ENCODE measurements at places on chromosomes 7 and 10.

DNA sequence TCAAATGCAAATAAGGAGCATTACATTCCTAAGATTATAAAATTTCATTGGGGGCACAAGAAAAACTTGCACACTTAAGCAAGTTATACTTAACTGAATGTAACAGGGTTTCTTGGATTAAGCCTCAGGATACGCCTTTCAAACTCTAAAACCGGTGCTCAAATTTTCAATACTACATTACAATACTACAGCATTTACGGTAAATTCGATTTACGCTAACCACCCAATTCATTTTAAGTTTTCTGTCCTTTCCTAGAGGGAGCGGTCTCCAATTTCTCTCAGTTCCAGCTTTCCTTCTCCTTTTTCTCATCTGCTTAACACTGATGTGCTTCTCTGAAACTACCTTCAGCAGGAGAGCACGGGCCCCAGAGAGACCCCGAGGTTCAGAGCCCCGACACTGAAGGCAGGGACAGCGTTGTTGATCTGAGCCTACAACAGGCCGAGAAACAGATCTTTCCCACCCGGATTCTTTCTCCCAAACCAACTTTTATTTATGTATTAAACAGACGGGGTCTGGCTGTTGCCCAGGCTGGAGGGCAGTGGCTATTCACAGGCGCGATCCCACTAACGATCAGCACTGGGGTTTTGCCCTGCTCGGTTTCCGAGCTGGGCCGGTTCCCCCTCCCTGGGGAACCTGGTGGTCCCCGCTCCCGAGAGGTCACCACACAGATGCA, 798 bp downstream of the ZNF425 start:
- DNase-seq: no peak

- no peak for DNase-seq
Observed at GRCh38 chr10:77259171-77259874, 378.3 kb downstream of the KCNMA1 start.

DNA sequence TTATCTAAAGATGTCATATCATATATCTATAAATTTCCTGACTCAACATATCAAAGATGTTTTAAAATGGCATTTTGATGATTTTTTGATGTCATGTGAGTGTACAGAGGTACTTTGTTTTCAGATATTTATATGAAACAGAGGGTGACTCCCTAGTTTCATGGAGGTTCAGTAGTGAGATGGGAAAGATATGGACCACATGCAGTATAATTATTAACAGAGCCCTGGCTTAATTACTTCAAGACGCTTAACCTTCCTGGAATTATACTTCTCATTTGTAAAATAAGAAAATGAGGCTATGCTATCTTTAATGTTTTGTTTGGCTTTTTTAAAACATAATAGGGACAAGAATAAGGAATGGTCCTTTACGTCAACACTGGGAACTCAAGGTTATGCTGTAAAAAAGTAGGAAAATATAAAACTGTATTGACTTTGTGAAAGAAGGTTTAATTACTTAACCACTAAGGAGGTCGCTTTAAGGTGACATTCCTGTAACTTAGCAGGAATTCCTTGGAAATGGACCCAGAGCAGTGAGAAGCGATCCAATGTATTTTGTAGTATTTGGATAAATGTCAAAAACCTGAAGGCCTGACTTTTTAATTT, 821.0 kb upstream of the IGFBP3 start:
- no peak for DNase-seq

- no peak for DNase-seq
Observed at GRCh38 chr10:126670895-126671261, 385 bp upstream of the C10orf90 start.

DNA sequence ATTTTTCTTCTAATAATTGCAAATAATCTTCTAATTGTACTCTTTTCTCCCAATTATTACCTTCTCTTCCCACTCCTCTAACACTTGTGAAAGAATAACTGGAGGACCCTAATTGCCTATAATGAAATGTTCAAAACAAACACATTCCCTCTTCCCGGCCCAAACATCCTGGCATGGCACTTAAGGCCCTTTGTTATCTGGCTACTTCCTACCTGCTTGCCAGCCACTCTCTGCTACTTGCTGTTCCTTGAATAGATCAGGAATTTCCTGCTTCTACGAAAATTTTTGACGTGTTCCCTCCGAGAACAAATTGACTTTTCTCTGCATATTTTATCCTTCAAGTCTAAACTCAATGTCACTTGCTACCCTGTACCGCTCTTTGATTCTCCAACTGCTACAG, 56.1 kb upstream of the NOBOX start:
- DNase-seq: no peak

DNA sequence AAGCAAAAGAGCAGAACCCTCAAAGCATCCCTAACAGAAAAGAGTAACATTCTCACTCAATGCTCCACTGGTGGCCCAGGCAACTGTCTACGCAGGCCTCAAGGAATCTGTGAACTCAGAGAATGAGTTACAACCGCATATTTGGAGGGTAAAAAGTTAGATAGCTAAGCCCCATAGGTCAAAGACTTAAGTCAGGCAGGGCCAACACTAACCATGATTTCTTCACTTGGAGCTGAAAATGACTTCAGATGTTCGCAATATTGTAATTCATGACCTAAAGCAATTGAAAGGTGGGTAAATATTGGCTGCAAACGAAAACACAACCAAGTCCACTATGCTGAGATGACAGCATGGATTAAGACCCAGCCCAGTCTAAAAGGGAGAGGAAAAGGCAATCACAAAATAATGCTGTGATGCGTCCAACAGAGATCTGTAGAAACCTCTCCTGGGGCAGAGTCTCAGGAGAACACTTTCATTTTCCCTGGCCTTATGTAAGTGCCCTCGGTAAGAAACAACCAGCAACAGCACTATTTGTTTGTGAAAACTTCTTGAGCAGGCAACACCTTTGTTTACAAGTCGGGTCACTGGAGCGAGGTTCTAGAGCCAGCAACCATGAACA, 176.5 kb downstream of the TNS3 start:
- no peak for DNase-seq

DNA sequence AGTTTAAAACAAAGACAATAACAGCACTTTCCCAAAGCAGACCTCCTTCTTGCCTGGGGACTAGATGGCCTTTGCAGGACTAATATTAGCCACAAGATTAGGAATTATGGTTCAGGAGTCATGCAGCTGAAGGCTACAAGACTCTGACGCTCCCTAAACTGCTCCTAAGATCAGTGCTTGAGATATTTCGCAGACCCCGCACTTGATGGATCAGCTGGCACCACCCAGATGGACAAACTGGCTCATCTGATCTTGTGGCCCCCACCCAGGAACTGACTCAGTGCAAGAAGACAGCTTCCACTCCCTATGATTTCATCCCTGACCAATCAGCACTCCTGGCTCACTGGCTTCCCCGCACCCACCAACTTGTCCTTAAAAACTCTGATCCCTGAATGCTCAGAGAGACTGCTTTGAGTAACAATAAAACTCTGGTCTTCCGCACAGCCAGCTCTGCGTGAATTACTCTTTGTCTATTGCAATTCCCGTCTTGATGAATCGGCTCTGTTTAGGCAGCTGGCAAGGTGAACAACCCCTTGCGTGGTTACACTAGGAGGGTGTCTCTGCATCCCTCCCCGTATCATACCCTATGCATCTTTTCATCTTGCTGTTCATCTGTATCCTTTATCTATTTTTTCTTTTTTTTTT, 26.9 kb upstream of the NRBF2 start:
- no peak for DNase-seq

DNA sequence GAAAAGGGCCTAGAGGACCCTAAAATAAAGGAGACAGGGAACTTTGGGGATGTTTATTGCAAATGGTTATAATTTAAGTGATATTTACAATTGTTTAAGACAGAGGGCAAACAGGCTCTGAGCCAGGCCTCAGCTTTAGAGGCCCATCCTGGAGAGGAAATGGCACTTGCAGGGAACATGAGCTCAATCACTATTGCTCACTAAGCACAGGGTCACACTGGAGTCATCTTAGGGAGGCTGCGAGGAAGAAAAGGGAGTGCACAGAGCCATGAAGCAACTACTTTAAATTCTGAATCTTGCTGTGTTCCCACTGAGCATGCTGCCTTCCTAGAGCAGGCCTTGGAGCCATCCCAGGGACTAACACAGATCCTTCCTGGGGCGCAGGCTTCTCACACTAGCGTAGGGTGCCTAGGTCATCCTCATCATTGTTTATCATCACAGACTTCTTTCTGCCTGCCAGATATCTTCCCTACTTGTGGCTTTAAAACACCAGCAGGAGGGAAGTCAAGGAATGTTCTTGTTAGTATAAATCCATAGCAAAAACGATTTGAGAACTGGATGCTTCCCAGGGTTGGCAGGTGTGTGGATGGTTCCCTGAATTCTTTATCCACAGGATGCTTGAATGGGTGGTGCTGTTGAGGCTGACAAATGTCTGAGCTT, 12.7 kb upstream of the DNAJB12 start:
- DNase-seq: no peak

- no peak for DNase-seq
Observed at GRCh38 chr10:7184660-7185366, 226.0 kb downstream of the SFMBT2 start.

GRCh38 chr7:48337012-48337621, 165.9 kb downstream of the ABCA13 start:
- DNase-seq: no peak

DNA sequence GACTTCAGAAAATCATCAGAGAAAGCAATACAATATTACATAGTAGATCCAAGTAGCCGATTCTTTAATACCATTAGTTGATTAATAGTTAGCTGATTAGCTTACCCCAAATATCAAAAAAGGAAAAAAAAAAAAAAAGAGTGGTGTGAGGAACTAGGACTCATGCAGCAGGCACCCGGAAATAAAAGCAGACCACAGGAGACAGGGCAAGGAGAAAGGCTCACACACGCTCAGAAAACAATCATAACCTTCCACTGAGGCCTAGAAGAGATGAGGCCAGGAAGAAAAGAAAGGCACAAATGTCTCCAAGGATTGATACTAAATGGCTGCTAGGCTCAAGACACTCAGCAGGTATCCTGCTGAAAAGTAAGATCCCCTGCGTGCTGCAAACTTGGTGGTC, 25.9 kb downstream of the TRDMT1 start:
- DNase-seq: no peak

GRCh38 chr10:273088-273487, 137.8 kb downstream of the ZMYND11 start:
- DNase-seq: no peak

- DNase-seq: no peak
Observed at GRCh38 chr10:21260506-21261149, 264.9 kb downstream of the SKIDA1 start.

GRCh38 chr10:88120599-88121333, 257.3 kb downstream of the PTEN start:
- DNase-seq: no peak

DNA sequence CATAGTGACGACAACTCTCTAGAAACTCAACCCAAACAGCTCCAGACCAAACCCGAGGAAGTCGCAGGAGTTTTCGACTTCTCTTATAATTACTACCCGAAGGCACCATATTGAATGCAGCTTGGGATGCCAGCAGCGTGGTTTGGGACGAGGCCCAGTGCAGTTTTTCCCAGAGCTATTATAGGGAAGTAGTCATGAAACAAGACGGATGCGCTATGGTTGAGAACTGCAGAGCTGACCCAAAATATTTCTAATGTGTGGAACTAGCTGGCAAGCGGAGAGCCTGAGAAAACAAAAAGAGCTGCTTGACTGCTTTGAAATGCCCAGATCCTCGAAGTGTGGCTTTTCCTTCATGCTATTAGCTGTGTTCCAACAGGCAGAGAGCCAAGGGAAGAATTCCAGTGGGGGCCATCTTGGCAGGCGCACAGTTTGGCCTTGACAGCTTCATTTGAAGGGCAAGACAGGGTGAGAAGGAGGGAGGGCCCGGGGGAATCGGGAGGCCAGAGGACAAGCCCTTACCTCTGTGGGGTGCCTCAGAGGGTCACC, 122.7 kb downstream of the CUL2 start:
- no peak for DNase-seq

DNA sequence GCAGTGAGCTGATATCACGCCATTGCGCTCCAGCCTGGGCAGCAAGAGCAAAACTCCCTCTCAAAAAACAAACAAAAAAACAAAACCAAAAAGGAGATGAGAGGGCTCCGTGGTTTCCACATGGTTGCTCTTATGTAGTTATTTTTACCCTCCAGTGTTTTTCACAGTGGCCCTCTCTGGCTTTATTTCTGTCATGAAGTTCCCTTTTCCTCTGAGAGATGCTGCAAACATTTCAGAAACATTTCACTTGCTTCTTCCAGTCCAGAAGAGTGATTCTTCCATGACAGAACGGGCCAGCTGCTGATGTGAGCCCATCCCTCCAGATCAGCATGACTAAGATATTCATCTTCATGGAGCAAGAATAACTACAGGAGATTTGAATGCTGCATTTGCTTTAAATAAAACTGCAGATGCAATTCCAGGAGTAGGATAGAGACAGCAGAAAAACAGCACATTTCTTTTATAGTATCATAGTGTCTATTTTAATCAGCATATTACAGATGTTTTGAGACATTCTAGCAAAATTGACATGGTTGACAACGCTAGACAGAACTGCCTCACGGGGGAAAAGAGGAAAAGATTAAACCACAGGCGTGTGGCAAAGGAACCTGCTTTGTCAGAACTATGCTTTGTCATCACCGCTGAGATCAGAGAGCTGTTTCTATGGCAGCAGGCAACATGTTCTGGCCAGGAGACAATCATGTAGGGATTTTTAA, 40.3 kb downstream of the NRCAM start:
- DNase-seq: no peak

DNA sequence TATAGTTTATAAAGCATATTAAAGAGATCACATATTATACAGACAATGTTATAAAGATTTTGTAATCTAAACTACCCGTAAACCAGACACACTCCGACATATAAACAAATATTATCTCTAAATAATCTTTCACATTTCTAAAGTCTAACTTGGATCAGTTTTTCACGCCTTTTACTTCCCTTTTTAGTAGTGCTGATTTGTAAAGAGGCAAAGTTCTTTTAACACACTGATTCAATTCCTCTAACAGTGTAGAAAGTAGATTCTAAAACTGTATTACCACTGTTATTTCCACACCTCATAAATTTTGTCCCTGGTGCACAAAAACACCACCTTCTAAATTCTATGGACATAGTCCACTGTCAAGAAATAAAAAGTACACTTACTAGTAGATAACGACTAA, 230.9 kb downstream of the DOCK4 start:
- DNase-seq: no peak

DNA sequence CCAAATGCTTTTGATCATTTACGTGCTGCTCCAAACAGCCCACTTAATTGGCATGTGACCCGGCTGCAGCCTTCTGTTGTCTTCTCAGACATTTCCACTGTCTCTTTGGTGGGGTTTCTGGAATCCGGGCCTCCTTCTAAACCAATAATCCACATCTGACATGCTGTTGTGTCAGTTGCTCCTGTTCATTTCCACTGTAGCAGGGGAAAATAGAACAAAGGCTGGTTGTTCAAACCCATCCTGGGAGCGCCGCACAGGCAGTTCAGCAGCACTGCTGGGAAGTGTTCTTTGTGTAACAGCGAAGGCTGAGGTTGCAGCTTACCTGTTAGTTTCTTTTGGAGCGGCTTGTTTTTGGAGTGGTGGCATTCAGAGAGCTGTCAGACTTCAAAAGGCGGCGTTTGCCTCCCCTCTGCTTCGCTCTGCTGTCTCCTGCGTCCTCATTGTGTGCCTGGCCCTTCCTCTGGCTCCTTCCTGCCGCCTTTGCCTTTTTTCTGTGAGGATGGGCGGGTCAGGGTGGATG, 149.4 kb downstream of the SNX10 start:
- DNase-seq: no peak

- no peak for DNase-seq
Observed at GRCh38 chr7:151742713-151743480, 134.0 kb downstream of the PRKAG2 start.

Data from stimulated activated naive CD4-positive, alpha-beta T cell treated with Interleukin-2 at 50 U/mL for 16 hours (primary cell).